ENCODE measurements at places on chromosomes 1 and 21.

DNA sequence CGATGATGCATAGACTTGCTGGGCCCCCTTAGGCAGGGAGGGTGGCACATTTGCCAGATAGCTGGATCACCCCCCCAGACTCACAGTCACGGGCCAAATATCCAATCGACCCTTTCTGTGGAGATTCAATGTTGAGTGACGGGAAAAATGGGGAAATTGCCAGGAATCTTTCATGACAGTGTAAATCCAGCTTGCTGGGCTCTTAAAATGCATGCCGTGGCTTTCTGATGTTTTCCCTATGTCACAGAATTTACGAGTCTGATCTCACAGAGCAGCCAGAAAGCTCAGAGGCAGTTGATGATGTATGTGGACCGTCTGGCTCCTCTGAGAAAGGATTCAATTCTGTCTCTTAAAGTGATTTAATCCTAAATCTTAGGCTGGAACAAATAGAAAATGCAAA is 150.1 kb upstream of the ZNF644 start:
- no peak for DNase-seq

DNA sequence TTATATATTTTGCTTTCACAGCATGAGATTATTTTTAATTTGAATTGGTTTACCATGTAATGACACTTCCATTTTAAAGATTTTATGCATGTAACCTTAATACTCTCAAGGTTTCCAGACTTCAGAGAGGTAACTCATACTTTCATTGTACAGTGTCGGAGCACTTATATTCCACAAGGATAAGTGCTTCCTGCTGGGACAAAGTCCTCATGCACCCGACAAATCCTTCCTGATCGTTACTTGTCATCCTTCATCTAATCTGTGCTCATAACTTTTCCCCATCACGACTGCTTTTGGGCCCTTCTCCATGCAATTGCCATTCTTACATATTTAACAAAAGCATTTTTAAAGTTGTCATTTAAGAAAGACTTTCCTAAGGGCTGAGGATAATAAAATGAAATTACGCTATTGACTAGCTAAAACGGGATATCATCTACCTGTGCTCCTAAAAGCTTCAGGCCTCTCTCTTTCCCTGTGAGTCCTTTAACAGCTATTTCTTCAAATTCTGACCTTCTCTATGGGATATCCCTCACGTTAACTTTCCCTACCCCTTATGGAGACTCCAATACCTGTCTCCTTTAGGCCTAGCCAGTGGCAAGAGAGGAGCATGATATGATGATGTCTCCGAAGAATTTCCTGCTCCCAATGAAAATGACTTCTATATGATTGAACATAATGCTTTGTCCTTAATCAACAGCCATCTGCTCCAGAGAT is 59.3 kb downstream of the NCAM2 start:
- no peak for DNase-seq

DNA sequence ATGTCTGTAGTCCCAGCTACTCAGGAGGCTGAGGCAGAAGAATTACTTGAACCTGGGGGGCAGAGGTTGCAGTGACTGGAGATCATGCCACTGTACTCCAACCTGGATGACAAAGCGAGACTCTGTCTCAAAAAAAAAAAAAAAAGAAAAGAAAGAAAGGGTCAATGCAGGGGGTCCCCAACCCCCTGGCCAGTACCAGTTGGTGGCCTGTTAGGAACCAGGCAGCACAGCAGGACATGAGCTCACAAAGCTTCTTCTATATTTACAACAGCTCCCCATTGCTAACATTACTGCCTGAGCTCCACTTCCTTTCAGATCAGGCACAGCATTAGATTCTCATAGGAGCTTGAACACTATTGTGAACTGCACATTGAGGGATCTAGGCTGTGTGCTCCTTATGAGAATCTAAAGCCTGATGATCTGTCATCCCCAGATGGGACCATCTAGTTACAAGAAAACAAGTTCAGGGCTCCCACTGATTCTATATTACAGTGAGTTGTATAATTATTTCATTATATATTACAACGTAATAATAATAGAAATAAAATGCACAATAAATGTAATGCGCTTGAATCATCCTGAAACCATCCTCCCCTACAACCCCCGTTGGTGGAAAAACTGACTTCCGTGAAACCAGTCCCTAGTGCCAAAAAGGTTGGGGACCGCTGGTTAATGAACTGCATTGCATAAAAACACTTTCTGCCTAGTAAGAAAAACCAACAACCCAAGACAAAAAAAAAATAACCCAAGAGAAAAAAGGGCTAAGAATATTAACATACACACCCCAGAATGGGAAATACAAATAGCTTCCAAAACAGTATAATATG is 2.8 kb downstream of the ZBTB8OS start:
- DNase-seq, result no peak

DNA sequence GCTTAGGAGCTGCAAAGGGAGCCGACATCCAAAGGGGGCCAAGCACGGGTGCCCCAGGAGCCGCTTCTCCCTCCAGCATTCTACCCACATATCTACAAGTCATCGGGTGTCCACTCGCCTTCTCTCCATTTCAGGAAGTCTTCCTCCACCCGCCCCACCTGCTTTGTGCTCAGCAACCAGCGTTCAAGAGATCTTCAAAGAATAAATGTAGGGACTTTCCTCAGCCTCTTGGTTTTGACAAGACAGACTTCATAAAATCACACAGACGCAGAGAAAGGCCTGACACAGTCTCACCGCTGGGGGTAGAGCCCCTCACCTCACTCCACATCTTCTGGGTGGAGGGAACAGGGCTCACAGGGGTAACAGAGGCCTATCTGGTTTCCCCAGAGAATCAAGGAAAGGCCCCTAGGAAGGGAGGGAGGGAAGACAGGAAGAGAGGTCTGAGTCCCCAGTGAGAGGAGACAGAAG is 49.5 kb downstream of the SSBP3 start:
- DNase-seq, result no peak

- no peak for DNase-seq
Observed at GRCh38 chr1:55816456-55817426, 601.6 kb upstream of the USP24 start.

DNA sequence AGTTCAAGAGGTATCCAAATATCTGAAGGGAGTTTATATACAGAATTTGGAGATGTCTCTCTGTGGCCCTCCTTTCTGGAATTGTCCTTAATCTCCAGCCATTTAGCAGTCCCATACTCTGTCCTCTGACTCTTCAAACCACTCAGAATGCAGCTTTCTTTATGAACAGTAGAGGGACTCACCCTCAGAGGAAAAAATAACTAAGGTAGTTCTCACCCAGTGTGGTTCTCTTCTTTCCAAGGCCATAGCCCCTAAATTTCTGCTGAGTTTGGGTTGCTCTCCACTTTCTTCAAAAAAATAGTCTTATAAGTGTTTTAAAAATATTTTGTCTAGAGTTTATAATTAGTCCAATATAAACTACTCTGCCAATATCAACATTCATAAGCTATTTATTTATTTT is 369.7 kb downstream of the MATN1 start:
- no peak for DNase-seq

GRCh38 chr1:151457911-151458801 is 1.1 kb downstream of the POGZ start:
- DNase-seq, result no peak

DNA sequence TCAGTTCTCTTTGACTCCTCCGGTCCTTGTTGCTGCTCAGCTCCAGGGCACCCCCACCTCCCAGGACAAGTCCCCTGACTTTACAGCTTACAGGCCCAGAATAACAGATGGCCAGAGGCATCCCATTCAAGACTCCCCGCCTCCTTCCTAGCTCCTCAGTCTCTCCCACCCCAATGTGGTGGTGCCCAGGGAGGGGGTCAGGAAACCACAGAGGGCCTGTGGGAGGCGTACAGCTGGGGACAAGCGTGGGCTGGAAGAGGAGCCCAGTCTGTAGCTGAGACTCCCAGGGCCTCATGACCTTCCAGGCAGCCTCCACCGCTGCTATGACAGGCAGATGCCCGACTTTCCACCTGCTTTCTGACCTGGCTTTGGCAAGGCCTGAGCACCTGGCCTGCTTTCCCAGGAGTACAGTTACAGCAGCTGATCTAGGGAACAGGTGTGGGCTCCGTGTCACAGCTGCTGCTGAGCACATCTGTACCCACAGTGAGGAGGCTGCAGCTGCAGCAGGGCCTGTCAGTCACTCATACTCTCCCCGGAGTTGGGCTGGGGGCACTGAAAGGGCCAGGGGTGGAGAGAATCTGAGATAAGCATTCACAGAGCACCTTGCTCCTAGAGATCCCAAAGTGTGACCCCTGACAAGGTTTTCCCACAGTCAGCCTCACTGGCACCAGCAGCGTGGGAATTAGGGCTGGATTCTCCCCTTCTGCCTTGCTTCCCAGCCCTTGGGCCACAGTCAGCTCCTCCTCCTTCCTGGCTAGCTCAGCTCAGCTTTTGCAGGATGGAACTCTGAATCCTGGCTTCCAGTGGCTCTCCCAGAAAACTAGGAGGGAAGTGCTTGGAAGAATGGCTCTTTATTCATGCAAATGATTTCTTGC is 7.1 kb upstream of the NAV1 start:
- no peak for DNase-seq

GRCh38 chr1:33089457-33089856 is 8.5 kb downstream of the AZIN2 start:
- DNase-seq, result no peak
